ENCODE measurements at places on chromosomes 12 and 14. TPM values are rescaled to one million over a fixed set of nuclear protein-coding genes. Genes with fewer than 3 reads are reported as not detected.

- DNase-seq = no peak
Measured at GRCh38 chr14:25026476-25027137, 23.3 kb downstream of the STXBP6 start.

GRCh38 chr12:71721783-71722505, 32.7 kb upstream of the RAB21 start:
- no peak for DNase-seq

GRCh38 chr12:2057041-2057794, 4.4 kb downstream of the CACNA1C start:
- peak; percentile 68 for DNase-seq

Gene ACOT6
- total RNA-seq = not detected

Gene PTGDR
- 0.57 TPM for total RNA-seq

DNA sequence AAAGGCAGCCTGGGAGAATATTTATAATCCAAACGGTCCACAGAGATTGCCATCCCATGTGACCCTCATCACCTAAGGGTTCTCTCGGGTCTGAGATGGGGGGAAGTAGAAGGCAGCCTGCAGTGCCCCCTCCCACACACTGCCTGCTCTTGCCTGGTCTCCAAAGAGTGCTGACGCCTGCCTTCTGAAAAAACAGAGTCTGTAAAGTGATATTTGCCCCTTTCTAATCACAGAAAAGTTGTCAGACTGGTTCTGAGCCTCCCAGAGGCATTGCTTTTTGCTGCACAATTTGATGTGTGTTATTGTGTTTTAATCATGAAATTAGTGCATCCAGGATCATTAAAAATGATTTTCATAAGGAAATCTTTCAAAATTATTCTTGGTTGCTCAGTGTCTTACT, 59.2 kb downstream of the TMEM30B start:
- DNase-seq = no peak

All from naive thymus-derived CD8-positive, alpha-beta T cell (primary cell).